ENCODE measurements at places on chromosomes 6 and 20.

DNA sequence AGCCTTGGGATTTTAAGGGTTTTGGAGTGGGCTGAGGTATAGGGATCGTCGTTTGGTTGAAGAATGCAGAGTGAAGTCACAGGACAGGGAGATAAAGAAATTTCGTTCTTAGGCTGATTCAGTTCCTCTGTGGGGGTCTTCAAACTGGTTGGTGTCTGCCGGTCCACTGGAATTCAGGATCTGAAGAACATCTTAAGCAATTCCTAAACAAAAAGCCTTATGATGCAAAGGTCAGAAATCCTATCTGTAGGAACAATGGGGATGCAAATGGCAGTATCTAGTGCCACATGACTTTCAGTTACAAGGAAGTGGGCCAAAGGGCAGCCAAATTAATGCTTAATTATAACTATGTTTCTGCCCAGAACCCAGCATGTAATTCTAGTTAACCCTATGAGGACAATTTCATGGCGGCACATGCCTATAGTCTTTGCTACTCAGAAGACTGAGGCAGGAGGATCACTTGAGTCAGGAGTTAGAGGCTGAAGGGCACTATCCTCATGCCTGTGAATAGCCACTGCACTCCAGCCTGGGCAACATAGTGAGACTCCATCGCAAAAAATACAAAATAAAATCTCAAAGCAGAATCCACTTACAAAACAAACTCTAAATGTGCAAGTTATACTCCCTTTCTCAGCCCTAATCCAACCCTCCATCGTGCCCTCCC lies 4.6 kb upstream of the SLC2A10 start:
- no peak for DNase-seq

DNA sequence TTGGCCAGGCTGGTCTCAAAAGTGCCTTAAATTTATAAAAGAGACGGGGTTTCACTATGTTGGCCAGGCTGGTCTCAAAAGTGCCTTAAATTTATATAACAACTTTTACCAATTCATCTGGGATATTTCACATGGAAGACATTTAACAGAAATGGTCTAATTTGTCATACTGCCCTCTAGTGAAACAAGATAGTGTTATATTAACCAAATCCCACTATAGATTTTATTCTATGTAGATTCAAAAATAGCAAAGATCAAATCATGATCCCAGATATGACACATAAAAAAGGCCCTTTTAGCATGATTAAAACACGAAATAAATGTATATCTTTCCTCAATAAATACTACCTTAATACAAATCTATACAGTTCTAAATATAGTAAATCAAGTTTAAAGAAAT lies 102.8 kb upstream of the TFAP2D start:
- DNase-seq = no peak

GRCh38 chr20:58287638-58288037 lies 21.9 kb upstream of the RAB22A start:
- DNase-seq = no peak

DNA sequence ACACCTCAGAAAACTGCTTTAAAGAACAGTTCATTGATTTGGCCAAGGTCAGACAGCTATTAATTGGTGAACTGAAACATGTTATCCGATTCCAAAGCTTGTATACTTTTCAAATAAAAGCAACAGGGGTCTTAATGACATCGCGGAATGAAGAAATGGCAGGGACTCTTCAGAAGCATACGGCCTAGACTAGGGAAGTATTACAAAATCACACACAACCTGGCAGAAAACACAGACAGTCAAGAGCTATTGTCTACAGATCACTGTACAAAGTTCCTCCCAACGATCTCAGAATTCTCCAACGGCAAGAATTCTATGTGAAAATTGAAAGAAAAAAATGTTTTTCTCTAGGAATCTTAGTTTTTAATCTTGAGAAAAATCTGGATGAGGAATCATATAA lies 105.5 kb downstream of the PTPRK start:
- DNase-seq = no peak

- no peak for DNase-seq
Observed at GRCh38 chr6:56649782-56650181, 7.1 kb upstream of the DST start.

DNA sequence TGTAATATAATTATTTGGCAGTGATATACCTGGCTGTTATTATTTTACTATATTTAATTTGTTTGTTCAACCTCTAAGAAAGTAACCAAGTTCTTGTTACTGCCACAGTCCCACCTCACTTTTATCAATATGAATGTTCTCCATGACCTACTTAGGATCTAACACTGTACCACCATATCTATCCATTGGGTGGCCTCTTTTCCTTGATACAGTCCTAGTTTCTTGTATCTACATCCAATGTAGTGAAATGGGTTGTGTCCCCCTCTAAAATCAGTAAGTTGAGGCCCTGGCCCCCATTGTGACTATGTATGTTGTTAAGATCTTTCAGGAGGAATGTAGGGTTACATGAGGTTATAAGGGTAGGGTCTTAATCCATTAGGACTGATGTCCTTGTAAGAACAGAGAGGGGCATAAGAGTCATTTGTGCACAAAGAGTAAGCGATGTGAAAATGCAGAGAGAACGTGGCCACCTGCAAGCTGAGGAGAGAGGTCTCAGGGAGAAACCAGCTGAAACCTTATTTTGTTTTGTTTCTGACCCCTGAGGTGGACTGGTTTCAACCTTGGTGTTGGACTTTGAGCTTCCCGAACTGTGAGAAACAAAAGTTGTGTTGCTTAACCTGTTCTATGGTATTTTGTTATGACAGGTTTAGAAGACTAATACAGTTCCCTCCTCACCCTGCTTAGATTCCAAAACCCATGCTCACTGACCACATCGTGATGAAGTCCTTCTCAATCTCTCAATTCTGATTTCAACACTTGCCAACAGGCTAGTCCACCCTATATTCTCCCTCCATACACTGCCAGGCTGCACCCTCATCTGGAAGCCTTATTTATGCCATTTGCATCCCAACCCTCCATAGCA lies 387.3 kb upstream of the EPHA7 start:
- DNase-seq = no peak

DNA sequence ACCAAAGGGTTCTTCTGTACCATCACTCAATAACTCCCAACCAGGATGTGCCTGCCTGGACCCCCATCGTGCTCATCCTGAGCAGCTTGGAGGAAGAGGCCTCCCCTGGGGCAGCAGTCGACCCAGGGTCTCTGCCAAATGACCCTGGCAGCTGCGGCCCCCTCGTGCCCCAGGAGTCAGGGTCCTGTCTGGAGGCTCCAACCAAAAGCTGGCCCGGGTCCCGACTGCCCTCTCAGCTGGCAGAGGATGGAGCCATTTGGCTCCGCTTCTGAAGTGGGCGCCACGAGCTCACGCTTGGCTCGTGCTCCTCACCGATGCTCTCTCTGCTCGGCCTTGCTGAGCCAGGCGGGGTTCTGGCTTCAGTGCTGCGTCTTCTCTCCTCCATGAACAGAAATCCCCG lies 56.8 kb downstream of the TFAP2C start:
- DNase-seq = no peak

DNA sequence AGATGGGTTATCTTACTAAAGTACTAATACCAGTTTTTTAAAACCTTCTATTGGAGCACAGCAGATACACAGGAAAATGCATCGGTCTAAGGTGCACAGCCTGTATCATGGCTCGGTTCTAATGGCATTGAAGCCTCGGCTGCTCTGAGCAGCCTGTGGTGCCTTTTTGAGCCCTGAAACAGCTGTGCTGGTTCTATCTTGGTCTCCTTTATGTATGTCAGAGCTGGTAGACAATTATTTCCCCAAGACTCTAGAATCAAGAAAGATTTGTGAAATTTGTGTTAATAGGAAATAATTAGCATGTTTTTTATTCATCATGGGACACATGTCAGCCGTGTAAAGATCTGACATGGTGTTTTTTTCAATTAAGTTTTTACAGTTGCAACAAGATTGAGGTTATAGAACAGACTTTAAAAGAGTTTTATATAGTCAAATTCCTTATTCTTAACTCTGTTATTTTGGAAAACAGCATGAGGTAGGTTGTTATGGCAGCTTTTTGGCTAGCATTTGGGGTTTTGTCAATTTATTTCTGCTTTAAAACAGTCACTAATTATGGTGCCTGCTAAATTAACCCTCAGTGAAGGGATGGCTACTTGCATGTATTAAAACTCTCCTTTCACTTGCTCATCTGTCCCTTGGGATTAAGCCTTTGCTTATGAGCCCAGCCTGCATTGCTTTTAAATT lies 40.3 kb upstream of the C20orf144 start:
- DNase-seq = no peak

DNA sequence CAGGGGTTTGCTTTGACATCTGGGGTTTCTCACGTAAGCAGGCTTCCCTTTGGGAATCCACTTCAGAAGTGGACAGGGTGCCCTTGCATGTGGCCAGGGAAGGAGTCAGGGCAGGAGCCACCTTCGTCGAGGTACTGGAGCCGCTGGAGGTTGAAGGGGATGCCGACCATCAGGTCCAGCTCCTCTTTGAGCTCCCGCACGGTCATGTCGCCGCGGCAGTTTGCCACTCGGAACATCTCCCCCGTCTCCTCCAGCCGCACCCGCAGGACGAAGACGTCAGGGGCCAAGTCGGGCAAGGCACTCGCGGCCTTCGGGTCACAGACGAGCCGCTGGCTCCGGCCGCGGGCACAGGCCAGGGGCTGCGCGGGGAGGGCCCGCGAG lies 360 bp downstream of the ANKRD60 start:
- DNase-seq = no peak

GRCh38 chr20:5881703-5882102 lies 68.6 kb downstream of the TRMT6 start:
- DNase-seq = no peak

DNA sequence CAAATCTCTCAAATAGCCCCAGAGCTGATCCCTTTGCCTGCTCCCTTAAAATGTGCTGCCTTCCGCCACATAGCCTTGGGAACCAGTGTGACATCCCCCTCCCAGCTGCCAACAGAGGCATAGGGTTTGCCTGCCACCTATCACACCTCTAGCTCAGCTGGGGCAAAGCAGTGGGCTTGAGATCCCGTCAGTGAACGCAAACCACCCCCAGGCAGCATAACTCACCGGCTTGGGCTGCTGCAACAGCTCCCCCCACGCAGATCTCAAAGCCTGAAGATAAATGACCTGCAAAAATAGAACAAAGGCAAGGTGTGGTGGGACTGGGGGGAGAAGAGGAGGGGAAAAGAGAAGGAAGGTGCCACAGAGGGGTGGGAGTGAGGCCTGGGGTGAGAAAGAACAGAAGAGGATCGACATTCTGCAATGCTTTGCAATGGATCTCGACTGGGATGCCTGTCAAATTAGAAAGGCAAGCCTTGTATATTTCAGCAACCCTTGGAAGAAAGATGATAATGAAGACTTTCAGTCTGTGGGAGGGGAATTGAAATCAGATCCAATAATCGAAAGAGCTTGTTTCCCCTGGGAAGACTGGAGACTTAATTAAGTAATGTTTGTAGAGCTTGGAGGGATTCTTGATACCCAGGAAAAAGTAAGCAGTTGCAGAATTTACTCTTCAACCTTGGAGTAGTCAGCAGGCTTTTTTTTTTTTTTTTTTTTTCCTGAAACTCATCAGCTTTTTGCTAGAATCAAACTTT lies 1.3 kb downstream of the PDYN start:
- no peak for DNase-seq

GRCh38 chr6:69232911-69233448 lies 563.8 kb downstream of the LMBRD1 start:
- DNase-seq = peak; percentile 6

DNA sequence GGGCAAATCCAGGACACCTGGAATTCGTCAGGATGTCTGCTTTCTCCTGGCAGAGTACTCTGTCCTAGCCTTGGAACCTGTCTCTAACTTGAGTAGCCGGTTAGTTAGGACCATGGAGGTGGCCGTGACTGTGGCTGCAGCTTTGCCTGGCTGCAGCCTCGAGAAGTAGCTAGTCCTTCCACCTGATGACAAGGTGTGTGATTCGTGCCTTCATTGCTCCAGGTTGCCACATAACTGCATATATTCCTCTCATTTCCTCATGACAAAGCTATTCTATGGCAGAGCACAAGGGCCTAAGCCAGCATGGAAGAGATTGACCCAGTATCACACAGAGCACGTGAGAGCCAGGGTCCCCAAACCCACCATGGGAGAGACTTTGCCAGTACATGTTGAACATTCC lies 39.8 kb upstream of the KIF25 start:
- no peak for DNase-seq

- no peak for DNase-seq
Observed at GRCh38 chr20:57332105-57333089, 2.8 kb downstream of the SPO11 start.

GRCh38 chr20:13012886-13013285 lies 4.1 kb downstream of the SPTLC3 start:
- DNase-seq = no peak

DNA sequence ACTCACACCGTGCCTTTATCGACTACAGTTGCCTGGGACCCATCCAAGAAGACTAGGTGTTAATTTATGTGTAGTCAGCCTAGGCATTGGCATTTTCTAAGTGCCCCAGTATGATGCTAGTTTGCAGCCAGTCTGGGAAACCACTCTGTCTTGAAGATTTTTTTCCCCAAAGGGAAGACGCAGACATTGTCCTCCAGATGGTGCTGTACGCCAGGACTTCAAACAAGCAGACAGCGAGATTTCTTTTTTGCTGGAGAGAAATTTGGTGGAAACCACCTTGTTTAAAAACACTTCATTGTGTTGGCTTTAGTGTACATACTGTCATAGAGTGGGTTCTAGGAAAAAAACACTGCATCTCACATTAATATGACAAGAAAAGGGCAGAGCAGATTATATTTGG lies 30.0 kb downstream of the ALDH5A1 start:
- DNase-seq = peak; percentile 23

DNA sequence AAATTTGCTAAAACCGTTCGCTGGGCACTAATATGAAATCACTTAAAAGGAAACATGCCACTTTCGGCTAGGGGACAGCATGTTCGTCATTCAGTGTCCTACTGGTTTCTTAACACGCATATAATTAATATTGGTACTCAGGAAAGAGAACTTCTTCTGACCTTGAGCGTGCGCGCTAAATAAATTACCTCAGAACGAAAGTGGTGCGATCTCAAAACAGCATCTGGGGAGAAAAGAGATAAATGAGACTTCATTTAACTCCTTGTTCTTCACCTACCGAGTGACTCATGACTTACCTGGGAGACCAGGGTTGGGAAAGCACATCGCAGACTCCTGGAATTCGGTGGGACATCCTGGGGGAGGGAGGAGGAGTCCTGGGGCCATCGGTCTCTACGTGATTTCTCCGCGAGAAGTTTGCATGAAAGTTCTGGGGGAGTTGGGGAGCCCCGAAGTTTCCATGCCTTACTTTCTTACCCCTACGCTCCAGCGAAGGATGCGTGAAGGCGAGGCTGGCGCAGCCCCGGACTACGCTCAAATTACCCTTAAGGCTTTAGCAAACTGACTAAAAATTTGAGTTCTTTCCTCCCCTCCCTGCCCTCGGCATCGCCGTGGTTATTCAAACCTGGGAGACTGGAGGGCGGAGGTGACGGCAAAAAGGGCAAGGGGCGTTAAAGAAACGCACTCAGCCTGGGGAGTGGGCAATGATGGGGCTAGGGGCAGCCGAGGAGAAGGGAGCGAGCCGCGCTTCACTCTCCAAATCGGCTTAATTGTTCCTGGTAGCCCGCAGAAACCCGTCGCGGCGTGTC lies 1.1 kb upstream of the BEND6 start:
- DNase-seq = no peak

All from smooth muscle cell of the brain vasculature (primary cell).